ENCODE measurements at places on chromosomes 5 and 9. TPM values are rescaled to one million over a fixed set of nuclear protein-coding genes. Genes with fewer than 3 reads are reported as not detected.

DNA sequence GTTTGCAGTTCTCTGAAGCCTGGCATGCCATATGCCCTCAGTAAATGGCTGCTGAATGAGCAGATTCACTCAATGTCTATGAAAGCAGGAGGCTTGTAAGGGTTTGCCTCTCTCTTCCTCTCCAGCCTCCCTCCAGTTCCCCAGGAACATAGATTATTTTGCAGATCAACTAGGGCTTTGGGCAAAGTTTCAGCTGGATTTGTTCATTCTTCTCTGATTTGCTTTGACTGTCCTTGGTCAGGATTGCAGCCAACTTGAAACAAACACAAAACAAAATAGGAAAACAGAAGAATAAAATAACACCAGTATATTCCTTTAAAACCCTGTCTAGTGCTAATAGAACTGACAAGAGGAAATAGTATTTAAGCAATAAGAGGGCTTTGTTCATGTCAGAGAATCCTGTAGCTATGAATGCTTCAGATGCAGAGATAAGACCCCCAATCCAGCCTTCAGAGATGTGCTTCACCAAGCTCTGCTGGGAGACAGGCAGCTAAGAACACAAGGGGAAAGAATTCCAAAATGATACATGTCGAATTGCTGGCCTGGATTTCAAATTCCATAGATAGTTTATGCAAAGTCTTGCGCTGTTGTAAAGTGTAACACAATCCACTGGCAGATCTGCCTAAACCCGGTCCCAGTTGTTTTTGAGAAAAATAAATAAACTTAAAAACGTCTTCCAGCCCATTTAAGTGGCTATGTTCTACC, 174.3 kb downstream of the PAPPA start:
- DNase-seq = no peak

- no peak for DNase-seq
These were observed 126.4 kb upstream of the ADAMTSL1 start for GRCh38 chr9:18347386-18348082.

GRCh38 chr9:137611623-137612609, 6.4 kb downstream of the ARRDC1 start:
- peak; percentile 92 for DNase-seq

DNA sequence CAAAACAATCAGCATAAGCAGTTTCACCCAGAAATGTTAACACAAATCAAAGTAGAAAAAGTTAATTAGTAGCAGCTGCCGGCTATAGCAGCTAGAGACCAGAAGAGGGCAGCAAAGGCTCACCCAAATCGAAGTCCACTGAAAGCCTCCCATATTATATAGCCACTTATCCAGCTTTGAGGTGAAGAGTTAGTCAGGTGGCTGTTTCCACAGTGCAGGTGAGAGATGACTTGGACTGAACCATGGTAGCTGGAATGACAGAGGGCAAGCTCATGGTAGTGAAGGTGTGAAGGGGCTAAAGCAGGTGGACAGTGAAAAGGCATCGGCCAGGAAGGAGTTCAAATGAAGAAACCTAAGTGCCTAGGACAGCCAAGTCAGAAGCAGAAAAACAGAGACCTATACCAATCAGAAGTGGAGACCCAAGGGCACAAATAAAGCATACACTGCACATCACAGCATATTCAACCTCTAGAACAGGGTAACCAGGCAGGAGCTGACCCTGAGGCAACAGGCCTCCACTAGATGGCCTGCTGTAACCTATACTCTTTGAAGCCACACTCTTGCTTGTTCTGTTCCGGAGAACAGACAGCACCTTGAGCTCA, 7.2 kb upstream of the RNF38 start:
- peak; percentile 65 for DNase-seq

DNA sequence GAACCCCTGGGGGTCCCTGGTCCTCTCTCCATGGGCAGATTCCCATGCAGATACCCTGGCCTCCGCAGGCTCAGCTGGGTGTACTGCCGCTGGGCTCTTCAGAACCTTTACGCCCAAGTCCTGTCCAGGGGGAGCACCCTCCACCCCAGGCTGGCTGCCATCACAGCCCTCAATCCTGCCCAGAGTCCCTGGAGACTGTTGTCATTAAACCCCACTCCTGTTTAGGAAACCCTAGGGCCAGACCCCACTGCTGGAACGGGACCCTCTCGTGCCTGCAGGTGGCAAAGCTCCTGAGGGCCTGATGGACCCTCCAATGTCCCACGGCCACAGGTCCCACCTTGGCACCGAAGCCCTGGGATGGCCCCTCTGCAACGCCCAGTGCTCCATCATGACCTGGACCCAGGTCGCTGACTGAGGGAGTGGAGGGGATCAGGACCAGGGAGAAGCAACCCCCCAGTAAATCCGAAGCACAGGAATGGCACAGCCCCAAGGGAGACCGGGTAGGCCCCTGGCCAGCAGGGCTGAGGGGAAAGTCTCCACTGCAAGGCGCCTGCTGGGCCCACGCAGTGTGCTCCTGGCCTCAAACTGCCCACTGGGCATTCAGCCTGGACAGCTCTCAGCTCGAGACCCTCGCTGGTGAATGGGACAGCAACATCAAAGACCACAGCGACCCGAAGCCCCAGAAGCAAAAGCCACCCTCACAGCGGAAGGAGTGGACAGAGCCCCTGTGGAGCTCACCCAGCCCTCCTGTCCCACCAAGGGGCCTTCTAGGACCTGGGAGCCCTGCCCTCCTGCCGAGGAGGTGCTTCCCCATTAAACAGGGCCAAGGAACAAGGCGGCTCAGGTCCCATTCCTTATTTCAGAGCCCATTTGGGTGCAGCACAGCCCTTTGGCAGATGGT, 8.3 kb downstream of the ZDHHC11B start:
- no peak for DNase-seq

GRCh38 chr9:76772686-76773445, 8.6 kb downstream of the PCA3 start:
- DNase-seq = no peak

GRCh38 chr9:136624184-136624951, 38.3 kb upstream of the EGFL7 start:
- no peak for DNase-seq

DNA sequence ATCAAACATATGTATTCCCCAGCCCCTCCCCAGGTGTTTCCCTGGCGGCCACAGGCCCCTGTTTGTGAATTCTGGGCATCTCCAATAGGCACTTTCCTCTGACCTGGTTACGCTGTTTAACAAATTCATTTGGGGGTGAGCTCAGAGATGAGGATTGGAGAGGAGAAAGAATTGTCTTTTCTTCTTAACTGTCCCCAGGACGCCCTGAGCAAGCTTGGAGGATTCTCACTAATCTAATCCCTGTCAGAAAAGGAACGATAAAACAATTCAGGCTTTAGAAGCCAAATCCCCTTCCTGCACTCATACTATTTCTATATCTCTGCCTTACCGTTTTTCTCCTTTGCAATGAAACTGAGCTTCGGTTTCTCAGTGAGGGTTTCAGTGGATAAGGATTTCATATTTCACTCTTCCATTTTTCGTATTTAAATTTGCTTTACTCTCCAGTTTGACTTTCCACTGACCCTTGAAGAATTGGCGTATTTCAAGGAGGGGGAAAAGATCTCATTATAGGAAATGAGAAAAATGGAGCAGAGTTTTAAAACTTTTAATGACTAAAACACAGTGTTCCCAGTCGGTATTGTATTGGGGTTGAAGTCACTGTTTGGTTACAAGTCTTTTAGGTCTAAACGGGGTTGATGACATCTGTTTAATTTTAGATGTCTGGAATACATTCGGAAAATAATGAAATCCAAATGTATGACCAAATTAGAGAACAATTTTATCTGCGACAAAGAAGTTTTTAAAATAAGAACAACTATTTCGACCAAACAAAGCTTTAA, 180.1 kb downstream of the MACROH2A1 start:
- no peak for DNase-seq

DNA sequence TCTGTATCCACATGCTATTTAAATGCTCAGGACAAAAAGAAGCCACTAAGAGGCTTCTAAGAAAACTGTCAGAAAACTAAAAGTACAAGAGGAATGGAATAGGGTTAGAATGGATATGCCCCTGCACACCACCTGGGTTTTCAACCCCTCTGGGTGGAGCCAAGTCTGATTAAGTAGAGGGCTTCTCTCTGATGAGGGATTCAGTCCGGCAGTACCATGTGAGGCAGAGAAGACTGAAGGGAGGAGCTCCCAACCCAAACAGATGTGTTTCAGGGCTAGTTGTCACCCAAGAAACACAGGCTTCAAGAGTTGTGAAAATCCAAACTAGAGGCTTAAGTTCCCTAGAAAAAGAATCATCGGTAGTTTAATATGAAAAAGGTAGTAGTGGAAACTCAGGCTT, 12.5 kb downstream of the NREP start:
- DNase-seq = no peak

- DNase-seq = no peak
These were observed 82.3 kb downstream of the PTCD2 start for GRCh38 chr5:72402381-72402890.

DNA sequence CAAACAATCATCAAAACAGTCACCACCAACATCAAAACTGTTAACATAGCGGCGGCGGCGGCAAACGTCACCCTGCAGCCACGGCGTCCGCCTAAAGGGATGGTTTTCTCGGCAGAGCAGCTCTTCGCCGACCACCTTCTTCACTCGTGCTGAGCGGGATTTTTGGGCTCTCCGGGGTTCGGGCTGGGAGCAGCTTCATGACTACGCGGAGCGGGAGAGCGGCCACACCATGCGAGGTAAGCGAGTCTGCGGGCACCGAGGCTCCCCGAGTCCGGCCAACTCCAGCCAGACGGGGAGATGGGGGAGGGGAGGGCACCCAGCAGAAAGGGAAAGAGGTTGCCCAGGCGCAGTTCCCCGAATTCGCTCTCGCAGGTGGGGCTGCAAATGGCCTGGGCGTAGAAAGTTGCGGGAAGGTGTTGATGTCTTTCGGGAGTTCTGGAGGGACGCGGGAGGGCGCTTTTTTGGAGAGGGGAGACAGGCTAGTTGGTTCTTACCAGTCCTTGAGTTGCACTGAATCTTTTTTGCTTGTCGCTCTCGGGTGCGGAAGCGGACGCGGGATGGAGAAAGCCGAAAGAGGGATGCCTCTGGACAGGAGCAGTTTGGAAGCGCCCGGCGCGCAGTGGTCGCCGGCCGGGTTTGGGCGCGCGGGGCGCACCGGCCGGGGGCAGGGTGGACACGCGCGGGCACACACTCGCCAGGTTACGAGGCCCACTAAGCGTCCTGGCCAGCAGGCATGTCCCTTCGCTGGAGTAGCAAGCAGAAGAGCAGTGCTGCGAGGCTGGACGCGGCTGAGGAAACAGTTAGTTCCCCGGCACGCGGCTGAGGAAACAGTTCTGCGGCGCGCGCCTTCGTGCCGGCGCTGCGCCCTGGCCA, 849 bp downstream of the RORB start:
- peak; percentile 2 for DNase-seq

GRCh38 chr5:94113-94892, 2.3 kb downstream of the PLEKHG4B start:
- no peak for DNase-seq

DNA sequence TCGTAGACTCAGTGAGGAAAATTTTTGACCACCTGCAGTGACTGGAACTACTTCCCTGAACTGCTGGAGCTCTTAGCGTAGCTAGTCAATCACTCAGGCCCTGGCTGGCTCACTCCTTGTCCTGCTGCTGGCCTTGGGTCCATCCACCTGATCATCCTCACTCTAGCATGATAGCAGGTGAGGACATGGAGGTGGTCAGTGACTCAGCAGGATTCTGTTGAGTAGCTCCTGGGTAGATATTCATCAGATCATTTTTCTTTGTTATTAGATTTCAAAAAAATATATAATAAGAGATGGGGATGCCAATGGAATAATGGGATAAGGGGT, 25.0 kb upstream of the SEMA4D start:
- DNase-seq = no peak

DNA sequence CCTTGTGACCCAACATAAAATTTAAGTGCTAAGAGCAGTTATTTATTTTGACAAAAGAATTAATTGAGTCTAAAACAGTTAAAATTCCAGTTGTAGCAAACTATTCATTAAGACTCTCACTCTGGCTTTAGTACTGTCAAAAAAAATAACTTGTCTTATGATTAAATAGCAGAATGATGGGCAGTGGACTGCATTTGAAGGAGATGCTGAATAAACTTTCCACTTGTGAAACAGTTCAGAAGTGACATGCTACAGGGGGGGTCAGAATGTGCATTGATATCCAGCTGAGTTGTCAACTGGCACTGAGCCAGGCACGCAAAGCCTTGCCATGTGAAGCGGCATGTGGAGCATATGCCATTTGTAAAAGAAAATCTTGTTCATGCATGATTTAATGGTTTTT, 76.0 kb downstream of the FCHO2 start:
- DNase-seq = peak; percentile 58

DNA sequence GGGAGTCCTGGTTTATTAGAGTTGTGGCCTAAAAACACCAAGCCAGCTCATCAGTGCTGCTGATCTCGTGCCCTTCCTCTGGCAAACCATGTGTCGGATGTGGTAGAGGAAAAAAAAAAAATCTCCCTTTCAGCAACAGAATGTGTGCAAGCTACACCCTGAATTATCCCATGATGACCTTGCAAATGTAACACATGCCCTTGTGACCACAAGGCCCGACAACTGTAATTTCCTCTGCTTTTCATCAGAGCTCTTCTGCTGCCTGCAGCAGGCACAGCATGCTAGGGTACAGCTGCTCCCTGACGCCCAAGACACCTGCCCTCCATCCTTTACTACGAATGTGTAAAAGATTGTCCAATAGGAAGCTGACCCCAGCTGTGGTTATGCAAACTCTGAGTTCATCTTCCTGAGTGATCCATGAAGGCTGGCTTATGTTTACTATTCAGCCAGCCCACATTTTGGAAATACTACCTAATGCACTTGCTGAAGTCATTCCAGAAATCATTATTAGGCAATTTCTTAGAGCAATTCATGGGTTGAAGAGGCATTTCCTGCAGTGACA, 14.6 kb upstream of the BNC2 start:
- DNase-seq = peak; percentile 89

DNA sequence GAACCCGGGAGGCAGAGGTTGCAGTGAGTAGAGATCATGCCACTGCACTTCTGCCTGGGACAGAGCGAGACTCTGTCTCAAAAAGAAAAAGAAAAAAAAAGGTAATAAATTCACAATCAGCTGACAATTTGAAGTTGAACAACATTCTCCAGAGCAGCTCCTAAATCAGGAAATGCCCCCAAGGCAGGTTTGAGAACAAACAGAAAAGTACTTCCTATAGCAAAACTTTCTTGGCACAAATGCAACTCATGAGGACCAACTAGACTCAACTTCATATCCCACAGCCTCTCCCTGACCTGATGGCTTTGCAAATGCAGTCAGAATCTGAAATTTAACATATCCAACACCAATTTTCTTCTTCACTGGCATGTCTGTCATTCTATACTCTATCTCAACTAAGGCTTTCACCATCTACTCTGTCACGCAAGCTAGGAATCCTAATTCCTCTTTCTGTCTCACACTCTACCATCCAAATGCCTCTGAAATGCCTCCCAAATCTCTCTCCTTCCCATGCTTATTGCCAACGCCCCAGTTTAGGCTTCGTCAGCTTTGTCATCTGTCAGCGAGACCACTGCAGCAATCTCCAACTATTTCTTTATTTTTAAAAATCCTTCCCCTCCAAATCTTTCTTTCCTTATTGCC, 113.3 kb downstream of the MAPKAP1 start:
- no peak for DNase-seq

GRCh38 chr9:24801344-24801743, 255.6 kb upstream of the IZUMO3 start:
- DNase-seq = peak; percentile 5

Gene SOHLH1
- total RNA-seq = not detected

Gene PCDHGA11
- total RNA-seq = 0.50 TPM

Gene GADD45G
- total RNA-seq = not detected

Gene STPG3
- total RNA-seq = not detected

Gene HAVCR1
- not detected for total RNA-seq

Gene ECM2
- 0.17 TPM for total RNA-seq

Gene IL33
- total RNA-seq = not detected

Gene SECISBP2
- 24.2 TPM for total RNA-seq

Gene SLC1A1
- 0.13 TPM for total RNA-seq

Gene OGN
- total RNA-seq = not detected

Gene PCDHGA1
- total RNA-seq = 0.32 TPM

Gene MUSK
- not detected for total RNA-seq
